Activated CD4-positive, alpha-beta T cell treated with anti-CD3 and anti-CD28 coated beads, Interleukin-2, Interleukin-4, amounts not matched to agents 100 ng/mL and 50 ng/mL, durations not matched to agents 16 hours and 8 hours (primary cell): ENCODE measurements at places on chromosomes 2 and 18.

DNA sequence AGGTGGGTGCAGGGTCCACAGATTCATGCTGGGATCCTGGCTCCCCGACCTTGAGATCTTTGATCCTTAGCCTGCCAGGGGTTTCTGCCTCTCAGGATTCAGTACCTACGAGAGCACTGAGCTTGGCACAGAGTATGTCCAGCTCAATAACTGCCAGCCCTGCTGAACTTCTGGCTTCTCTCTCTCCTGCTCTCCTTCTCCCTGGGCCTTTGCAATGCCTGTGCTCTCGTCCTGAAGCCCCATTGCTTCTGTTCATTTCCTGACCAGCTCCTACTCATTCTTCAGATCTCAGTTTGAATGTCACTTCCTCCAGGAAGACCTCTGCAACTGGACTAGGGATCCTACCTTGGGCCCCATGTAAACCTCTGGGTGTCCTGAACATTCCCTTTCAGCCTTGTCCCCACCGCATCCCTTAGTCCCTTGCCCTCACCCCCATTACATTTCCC, 113.8 kb upstream of the HAAO start:
- no peak for DNase-seq

GRCh38 chr2:71018625-71019024, 24.0 kb upstream of the TEX261 start:
- no peak for DNase-seq

GRCh38 chr2:239891698-239892097, 133.4 kb downstream of the NDUFA10 start:
- no peak for DNase-seq

GRCh38 chr2:230410861-230411569, 5.0 kb upstream of the SP100 start:
- no peak for DNase-seq

DNA sequence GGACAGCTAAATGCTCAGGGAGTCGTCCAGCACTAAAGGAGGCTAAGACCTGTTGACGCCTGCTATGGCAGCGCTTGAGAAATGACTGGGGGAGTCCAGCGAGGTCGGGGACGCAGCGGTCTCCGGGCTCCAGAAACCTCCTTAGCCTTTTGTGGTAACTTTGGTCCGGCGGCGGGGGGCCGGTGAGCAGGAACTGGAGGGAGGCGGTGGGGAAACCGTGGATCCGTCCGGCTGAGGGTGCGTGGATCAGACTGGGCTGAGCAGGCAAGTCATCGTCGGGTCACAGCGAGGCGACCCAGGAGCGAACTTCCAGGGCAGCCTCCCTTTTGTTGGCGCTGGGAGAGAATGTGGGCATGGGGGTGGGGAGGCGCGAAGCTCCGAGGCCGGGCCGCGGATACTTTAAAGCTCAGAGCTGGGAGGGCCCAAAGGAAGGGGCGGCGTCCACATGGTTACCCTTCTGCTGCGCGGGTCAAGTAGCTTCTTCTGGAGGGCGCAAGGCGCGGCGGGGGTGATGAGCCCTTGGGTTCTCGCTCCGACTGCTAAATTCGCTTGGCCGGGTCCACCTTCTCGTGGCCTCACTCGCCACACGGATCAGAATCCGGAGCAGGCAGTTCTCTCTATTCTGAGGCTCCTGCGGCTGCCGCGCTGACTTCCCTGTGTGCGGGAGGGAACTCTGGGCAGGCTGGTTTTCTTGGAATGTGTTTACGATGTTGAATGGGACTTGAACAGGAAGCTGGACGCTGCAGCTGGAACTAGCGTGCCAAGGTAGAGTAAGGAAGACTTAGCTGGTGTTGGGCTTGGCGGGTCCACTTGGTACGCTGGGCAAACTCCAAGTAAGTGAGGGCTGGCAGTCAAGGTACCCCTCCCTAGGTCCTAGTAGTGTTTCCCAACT, 920 bp downstream of the GULP1 start:
- no peak for DNase-seq

DNA sequence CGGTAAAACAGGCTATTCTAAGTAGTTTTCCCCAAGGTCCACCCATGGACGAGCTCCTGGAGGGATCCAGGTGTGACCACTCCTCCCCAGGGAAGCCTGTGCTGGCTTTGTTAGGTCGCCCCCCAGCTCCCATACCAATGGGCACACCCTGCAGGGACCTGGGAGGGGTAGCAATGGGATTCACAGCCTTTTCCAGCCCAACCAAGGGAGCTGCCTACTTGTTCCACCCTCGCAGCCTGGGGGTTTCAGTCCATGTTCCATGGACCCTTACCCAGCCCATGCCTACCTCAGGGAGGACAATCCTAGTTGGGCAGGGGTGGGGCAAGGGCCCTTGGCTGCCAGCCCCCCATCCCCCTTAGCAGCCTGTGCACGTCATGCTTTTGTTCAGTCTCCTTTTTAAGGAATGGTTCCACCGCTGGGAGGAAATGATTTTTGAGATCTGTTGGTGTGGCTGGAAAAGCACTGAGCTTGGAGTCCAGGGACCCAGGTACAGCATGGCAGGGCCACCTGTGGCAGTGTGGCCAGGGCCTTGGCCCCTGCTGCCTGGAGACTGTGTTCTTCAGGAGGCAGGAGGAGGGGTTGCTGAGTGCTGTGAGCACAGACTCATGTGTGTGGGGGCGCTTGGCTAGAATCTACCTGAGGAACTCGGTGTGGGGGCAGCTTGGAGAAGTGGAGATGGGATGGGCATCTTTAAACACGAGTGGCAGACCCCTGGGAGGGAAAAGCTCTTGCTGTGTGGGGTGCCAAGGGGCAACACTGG, 166.8 kb downstream of the TWIST2 start:
- DNase-seq, result no peak

DNA sequence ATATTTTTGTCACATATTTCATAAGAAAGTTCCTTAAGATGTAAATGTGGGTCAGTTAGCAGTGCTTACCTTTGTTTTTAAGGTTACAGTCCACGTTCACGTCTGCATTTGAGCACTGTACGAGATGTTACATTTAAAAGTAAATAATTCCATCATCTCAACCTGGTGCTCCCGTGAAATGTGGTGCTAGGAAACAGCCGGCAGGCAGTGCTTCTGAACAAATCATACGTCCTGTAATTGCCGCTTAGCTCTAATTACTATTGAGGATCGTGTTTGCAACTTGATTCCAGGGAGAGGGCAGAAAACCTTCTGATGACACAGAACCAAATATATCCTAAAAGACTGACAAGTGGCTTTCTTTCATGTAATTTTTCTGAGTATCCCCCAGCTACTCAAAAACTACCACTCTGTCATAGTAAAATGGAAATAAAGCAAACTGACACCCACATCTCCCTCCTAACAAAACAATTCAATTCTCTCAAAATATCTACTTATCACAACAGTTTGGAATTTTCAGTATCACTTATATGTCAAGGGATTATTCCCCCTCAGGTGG, 297.8 kb upstream of the SESTD1 start:
- no peak for DNase-seq
